ENCODE measurements at places on chromosomes 13 and 19.

GRCh38 chr13:33236021-33236420, 49.5 kb downstream of the STARD13 start:
- DNase-seq = no peak

DNA sequence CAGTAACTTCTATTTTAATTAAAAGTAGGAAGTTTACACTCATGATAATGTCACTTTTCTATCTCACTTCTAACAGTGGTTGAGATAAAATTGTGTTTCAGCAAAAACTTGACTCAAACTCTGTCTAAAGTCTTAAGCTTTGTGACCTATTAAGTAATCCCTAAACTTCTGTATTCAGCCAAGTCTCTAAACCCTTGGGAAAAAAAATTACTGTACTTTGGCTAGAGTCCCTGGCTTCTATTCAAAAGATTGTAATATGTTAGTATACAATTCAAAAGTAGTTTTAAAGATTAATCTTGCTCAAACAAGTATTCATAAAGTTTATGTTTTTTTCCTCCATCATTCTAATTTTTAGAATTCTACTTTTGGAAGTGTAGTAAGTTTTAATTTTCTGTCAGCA, 1248.8 kb downstream of the UQCRFS1 start:
- no peak for DNase-seq

DNA sequence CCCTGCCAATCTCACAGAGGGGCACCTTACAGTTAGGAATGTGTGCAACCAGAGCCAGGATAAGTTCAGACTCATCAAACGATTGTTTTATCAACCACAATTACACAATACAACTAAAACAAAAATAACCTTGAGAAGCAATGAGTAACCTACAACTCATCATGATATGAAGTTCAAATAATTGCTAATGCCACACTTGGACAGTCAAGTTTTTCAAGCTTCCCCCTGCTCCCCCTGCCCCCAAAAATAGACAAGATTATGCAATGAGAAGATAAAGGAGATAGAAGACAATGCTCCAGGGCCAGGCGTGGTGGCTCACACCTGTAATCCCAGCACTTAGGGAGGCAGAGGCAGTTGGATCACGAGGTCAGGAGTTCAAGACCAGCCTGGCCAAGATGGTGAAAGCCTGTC, 13.6 kb upstream of the KPNA3 start:
- no peak for DNase-seq

GRCh38 chr19:35608251-35608650, 4.3 kb upstream of the HAUS5 start:
- DNase-seq = no peak

GRCh38 chr13:78604782-78605611, 1.6 kb upstream of the POU4F1 start:
- no peak for DNase-seq

DNA sequence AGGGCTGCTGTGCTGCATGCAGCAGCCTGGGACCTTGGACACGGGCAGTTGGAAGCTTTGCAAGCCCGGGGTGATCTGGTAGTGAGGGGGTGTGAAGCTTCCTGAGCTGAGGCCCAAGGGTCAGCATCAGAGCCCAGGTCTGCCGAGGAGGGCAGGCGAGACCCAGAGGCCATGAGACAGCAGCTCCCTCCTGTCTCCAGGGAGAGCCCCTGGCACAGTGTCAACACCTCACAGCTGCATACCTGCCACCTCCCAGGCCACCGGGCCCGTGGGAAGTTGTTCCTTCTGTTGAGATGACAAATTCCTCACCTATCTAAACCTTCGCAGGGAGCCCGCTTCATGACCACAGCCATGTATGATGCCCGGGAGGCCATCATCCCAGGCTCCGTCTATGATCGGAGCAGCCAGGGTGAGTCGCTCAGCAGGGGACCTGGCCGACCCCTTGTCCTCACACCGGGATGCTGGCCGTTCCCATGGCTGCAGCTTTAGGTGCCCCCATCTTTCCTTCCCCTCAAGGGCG, 32.1 kb downstream of the CERS1 start:
- DNase-seq = no peak

DNA sequence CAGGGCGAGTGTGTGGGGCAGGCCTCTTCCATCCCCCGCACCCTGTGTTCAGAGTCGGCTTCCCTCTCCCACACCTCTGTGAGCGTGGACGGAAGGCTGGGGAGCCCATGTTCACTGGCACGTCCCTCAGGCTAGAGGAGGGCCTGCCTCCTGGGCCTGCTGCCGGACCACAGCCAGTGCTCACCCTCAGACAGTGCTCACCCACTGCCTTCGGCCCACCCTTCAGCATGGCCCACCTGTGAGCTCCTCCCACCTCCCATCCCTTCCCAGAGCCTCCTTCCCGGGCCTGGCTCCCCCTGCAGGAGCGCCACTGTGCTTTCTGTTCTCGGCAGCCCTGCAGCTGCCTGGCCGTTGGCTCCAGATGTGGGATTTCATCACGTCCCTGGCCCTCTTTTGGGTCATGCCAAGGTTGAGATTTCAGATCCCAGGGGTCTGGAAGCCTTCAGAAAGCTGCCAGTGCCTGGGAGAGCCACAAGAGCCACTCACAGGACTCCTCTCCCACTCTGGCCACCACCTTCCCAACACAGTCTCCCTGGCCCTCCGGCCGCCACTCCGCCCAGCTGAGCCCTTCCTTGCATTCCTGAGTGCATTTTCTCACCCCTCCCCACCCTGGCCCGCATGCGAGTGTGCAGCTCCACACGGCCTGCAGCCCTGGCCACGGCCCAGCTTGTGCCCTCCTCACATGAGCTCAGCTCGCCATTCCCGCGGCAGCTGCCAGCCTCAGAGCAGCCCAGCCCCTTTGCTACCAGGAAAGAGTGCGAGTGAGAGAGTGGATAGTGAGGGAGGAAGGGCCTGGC, 25.3 kb downstream of the CAPN12 start:
- DNase-seq = no peak

GRCh38 chr13:109867766-109868165, 81.4 kb upstream of the IRS2 start:
- no peak for DNase-seq

GRCh38 chr13:91802957-91803356, 404.5 kb downstream of the GPC5 start:
- DNase-seq = no peak

- DNase-seq = no peak
These were observed 529.3 kb downstream of the IRS2 start for GRCh38 chr13:109256866-109257760.

All from stimulated activated naive CD8-positive, alpha-beta T cell treated with anti-CD3 and anti-CD28 coated beads, Interleukin-15, amount 100 ng/mL, for 72 hours (primary cell).